Chondrocyte (in vitro differentiated cells): ENCODE measurements at places on chromosomes 11 and 22. TPM values are rescaled to one million over a fixed set of nuclear protein-coding genes. Genes with fewer than 3 reads are reported as not detected.

- H3K4me1 ChIP-seq: peaks cover 26% of the 10 kb centered on the region
- H3K27me3 ChIP-seq: no peaks in the 10 kb centered on the region
- H3K36me3 ChIP-seq: peaks cover 4% of the 10 kb centered on the region
- H3K27ac ChIP-seq: peak overlapping the region; percentile 27
Observed at GRCh38 chr11:125281831-125282595, 117.5 kb downstream of the PKNOX2 start.

DNA sequence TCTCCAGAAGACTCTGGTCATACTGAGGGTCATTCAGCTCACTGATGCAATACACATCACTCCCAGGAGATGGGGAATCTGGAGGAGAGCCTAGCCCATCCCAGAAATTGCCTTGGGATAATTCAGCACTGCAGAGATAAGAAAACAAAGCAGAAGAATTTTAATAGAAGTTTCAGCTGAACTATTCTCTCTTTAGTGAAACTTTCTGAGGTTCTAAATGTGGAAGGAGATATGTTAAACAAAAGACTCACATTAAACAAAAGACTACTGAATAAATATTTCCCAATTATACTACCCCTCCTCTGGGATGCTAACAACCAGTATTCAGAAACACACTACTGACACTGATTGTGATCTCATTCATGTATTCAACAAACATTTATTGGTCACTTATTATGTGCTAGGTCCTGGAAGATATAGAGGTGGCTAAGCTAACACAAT lies 47.8 kb downstream of the C2CD3 start:
- H3K36me3 ChIP-seq: peaks cover 1% of the 10 kb centered on the region
- no peak for DNase-seq
- no peaks in the 10 kb centered on the region for H3K27me3 ChIP-seq
- H3K27ac ChIP-seq: peak overlapping the region; percentile 32
- H3K4me3 ChIP-seq: no peak overlapping the region
- H3K4me1 ChIP-seq: peaks cover 6% of the 10 kb centered on the region

GRCh38 chr22:37138849-37139561 lies 10.7 kb downstream of the IL2RB start:
- no peak overlapping the region for H3K27ac ChIP-seq
- H3K4me1 ChIP-seq: no peaks in the 10 kb centered on the region
- H3K4me3 ChIP-seq: no peak overlapping the region
- no peaks in the 10 kb centered on the region for H3K36me3 ChIP-seq
- peaks cover 16% of the 10 kb centered on the region for H3K27me3 ChIP-seq

DNA sequence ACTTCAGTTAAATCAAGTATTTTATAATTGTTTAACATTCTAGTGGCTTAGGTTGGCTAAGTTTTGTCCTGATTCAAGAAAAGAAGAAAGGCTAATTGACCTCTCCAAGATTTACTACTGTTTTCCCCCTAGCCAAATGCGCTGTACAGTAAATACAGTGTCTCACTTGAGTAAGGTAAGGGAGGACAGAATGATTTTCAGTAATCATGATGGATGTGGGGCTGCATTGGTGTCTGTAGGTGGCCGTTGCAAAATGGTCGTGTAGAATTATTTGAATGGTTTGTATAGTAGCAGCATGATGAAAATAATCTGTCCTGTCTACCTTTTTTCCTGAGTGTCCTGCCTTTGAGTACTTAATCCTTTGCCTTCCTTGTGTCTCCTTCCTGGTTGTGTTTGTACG lies 4.6 kb downstream of the CECR2 start:
- no peak overlapping the region for H3K27ac ChIP-seq
- H3K4me1 ChIP-seq: peaks cover 7% of the 10 kb centered on the region
- no peak for DNase-seq
- H3K4me3 ChIP-seq: no peak overlapping the region
- H3K36me3 ChIP-seq: no peaks in the 10 kb centered on the region
- peaks cover 18% of the 10 kb centered on the region for H3K27me3 ChIP-seq

- H3K4me1 ChIP-seq: peaks cover 66% of the 10 kb centered on the region
- no peak overlapping the region for H3K4me3 ChIP-seq
- no peaks in the 10 kb centered on the region for H3K27me3 ChIP-seq
- H3K36me3 ChIP-seq: peaks cover 2% of the 10 kb centered on the region
- no peak for DNase-seq
Observed at GRCh38 chr11:35794850-35795249, 132.3 kb downstream of the TRIM44 start.

DNA sequence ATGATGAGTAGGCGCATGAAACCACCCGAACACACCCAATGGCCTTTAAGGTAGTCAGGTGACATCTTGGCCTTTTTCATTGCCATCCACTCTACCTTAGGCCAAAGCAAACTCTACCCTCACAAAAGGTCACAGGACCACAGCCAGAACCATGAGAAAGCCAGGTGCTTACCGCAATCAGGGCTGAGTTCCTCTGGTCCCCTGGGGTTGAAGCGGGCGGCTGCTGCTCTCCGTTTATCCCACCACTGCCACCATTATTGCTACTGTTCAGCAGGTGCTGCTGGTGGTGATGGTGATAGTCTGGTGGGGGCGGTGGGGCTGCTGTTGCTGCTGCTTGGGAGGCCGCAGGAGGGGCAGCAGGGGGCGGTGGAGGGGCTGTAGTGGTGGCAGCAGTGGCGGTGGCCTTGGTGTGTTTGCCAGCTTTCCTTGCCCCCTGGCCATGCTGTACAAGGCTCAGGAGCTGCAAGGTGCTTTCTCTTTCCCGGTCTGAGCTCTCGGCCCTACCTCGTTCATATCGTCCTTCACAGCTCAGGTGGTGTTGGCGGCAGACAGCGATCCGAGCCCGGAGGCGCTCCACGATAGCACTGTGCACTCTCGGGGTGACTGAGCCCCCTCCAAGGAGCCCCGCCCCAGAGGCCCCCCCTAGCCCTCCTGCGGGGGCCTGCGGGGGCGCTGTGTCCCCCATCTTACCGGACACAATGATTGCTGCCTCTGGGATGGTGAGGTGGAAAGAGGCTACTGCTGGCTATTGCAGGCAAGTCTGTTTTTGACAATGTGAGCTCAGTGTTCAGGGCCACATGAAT lies 1.6 kb downstream of the MAML2 start:
- no peaks in the 10 kb centered on the region for H3K27me3 ChIP-seq
- DNase-seq: no peak
- peaks cover 59% of the 10 kb centered on the region for H3K4me1 ChIP-seq
- H3K4me3 ChIP-seq: peak overlapping the region; percentile 97

- H3K27me3 ChIP-seq: no peaks in the 10 kb centered on the region
- H3K36me3 ChIP-seq: peaks cover 4% of the 10 kb centered on the region
- peak overlapping the region; percentile 85 for H3K27ac ChIP-seq
- no peak overlapping the region for H3K4me3 ChIP-seq
Observed at GRCh38 chr22:41568811-41569210, 8.0 kb downstream of the CSDC2 start.

DNA sequence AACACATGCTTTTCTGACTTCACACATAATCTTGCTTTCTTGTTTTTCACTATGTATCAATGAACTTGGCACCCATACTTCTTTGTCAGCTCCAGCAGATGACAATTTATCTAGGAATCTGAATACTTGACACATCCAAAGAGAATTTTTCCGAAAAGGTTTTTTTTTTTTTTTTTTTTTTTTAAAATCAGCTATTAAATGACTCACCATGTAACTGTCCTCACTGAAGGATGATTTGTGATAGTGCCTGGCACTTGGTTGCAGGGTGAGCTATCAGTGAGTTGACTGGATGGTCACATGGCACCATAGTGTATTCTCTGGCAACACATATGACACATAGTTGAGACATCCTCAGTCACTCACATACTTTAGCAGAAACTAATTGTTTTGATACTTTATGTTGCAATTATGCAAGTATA lies 133.4 kb upstream of the E2F8 start:
- no peaks in the 10 kb centered on the region for H3K27me3 ChIP-seq
- no peak for DNase-seq
- H3K4me3 ChIP-seq: no peak overlapping the region
- peaks cover 25% of the 10 kb centered on the region for H3K4me1 ChIP-seq
- H3K27ac ChIP-seq: no peak overlapping the region

The C1QTNF5 gene
- total RNA-seq: 16.2 to 67.2 TPM (median 67.1 TPM) in 3 replicates

The SNX32 gene
- total RNA-seq: 0.79 to 1.8 TPM (median 0.80 TPM) in 3 replicates

The PRDX5 gene
- 181 to 234 TPM (median 232 TPM) in 3 replicates for total RNA-seq

The GP1BB gene
- 36.4 to 63.4 TPM (median 56.0 TPM) in 3 replicates for total RNA-seq

The TMEM151A gene
- 2.0 to 4.7 TPM (median 4.3 TPM) in 3 replicates for total RNA-seq

The SMTNL1 gene
- not detected in 3 replicates for total RNA-seq

The MPEG1 gene
- total RNA-seq: not detected in 3 replicates
